OCI-M1 (cell line): ENCODE measurements at places on chromosomes 4 and X.

GRCh38 chr4:1501754-1502500 is 95.7 kb upstream of the NKX1-1 start:
- DNase-seq = no peak

- no peak for DNase-seq
Observed at GRCh38 chr4:85423431-85423830, 51.5 kb upstream of the ARHGAP24 start.

- DNase-seq = no peak
Observed at GRCh38 chr4:131613824-131614216, 1535.3 kb upstream of the PCDH10 start.

GRCh38 chr4:107854356-107855022 is 29.8 kb downstream of the SGMS2 start:
- DNase-seq = no peak

DNA sequence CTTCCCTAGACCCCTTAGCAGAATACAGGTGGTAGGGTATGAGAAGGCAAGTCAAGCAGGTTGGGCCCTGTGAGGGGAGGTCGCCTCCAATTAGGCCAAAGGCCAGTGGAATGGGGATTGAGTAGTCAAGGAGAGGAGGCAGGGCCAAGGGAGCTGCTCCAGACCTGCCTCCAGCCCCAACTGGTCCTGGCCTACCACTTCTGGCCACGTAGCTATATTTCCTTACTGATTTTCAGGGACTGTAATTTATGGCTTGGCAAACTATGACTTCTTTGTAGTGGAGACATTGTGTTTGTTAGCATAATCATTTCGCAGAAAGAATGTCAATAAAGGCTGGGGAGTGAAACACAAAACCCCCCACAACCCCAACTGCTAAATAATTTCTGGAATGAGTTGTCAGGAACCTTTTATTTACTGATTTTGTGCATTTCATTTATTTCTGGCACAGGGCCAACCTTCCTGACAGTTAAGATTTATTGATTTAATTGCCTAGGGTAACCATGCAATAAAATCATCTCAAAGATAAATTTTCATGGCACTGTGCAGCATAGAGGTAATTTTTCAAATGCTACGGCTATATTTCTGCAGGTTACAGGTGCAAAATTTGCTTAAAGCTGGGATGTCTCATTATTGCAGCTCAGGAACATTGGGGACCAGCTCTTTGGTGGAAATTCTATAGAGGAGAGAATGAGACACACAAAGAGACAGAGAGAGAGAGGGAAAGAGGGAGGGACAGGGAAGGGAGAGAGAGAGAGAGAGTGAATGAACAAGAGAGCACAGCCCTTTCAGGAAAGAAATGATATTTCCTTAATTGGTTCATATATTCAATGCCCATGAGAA is 494.9 kb downstream of the IDS start:
- DNase-seq = no peak

- DNase-seq = no peak
Observed at GRCh38 chr4:111662496-111662895, 482.8 kb upstream of the FAM241A start.

- no peak for DNase-seq
Observed at GRCh38 chrX:9316096-9316495, 148.8 kb upstream of the TBL1X start.

DNA sequence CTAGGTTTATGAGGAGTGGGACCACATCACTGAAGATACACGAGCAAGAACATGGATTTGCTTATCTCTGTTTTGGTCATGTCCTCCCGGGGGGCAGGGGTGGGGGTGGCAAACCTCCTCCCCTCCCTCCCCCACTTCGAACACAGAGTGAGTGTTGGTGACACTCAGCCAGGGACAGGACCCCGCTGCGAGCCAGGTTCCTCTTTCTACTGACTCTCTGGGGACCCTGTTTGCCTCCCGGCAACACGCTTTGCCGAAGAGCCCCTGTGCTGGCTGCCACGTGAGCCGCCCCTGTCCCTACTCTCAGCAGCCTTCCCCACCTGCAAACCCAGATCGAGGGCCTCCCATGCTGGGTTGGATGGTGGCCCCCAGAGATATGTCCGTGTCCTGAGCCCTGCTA is 34.7 kb downstream of the P2RY8 start:
- no peak for DNase-seq

- DNase-seq = peak; percentile 80
Observed at GRCh38 chr4:184664445-184665210, 15.1 kb downstream of the PRIMPOL start.

DNA sequence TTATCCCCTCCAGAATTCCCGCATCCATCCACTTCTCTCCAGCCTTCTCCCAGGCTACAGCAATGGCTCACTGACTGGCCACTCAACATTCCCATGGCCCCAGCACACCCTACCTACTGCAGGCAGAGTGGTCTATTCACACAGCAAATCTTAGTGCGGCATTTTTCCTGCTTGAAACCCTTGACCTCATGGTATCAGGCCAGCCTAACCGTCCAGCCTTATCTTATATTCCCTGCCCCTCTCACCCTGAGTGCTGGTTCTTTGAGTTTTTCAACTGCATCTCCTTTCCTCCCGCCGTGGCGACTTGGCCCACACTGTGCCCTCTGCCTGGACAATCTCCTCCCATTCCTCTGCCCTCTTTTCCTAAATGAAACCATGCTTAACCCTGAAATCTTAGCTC is 10.0 kb upstream of the S100G start:
- DNase-seq = peak; percentile 31

DNA sequence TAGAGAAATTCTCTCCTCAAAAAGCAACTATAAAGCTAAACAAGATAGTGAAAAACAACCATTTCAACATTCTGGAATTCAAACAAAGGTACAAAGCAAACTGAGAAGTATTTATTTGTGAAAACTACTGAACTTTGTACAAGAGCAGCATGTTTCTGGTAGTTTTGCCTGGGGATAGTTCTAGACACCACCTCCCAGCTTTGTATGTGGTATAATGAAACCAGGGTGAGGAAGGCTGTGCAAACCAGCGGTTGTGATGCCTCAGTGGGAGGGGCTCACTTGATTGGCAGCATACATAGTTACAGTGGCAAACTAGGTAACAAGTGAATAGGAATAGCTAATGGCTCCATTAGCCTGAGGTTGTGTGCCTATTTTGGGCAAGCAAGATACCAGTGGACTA is 18.6 kb upstream of the FRMD7 start:
- DNase-seq = no peak

DNA sequence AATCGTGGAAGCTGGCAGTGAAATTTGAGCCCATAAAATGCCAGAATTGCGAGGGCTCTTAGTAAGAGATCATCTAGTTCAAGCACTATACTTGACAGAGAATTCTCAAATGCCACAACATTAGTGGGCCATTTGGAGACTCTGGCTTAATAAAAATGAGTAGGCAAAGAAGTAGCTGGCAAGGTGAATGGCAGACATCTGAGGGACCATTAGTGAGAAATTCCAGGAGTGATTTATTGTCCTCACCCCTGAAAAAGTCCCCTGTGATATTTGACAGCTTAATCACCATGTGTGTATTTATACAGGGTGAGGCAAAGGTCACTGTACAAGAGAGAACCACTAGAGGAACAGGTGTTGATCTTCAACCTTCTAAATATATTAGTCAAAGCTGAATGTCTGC is 207.5 kb downstream of the CHRDL1 start:
- DNase-seq = no peak

DNA sequence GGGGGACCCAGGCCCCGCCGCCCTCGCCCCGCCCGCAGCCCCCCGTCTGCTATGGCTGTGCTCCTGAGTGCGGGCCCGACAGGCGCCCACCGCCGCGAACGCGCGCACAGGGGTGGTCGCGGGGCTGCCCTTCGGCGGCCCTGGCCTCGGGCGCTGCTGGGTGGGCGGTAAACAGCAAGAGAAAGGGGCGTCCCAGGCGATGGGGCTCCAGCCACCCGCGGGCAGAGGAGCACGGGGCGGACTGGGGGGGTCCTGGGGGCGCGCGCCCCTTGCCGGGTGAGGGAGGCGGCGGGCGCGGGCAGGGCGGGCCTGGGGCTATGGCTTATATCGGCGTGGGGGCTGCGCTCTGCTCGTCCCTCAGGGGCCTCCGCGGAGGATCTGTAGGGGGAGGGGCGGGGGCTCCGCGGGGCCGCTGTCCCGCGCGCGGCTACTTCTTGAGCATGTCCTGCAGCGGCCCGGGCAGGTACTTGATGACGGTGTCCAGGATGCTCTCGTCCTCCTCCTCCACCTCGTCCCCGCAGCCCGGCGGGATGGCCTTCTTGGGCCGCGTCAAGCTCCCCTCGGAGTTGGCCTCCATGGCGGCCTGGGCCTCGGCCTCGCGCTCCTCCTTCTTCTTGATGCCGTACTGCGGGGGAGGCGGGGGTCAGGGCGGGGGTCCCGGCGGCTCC is 39.7 kb downstream of the CPLX1 start:
- no peak for DNase-seq

DNA sequence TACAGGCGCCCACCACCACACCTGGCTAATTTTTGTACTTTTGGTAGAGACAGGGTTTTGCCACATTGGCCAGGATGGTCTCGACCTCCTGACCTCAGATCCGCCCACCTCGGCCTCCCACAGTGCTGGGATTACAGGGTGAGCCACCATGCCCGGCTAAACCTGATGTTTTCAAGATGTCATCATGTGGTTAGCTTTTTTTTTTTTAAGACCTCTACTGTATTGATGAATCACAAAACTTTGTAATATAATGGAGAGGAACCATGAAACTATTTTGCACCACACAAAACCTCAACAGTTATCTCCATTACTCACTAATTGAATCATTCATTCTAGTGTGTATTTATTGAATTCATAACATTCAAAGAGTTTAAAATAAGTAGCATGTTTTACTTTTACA is 94.7 kb upstream of the NEIL3 start:
- no peak for DNase-seq

- peak; percentile 50 for DNase-seq
Observed at GRCh38 chrX:74383611-74384010, 37.7 kb upstream of the SLC16A2 start.

DNA sequence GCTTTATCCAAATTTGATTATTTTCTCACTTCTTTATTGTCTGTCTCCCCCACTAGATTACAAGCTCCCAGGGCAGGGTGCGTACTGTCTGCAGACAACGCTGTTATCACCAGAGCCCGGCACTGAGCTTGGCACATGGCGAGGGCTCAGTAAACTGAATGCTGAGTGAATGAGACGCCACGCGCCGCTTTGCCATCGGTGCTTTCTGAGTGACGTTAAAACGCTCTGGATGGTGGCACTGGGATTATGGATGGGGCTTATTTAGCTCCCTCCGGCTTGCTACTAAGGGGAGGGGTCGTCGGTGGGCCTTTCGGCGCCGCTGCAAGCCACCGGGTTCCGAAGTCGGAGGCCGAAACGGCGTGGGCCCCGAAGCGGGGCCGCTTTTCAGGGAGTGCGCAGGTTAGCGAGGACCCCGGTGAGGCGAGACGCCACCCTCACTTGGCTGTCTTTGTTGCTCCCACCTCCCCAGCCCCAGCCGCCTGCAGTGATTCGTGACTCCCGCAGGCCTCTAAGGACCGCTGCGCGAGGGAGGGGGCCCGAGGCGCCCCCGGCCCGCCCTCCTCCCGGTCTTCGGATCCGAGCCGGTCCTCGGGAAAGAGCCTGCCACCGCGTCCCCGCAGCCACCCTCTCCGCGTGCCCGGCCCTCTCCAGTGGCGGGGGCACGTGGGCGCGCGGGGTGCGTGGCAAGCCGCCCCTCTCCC is 569 bp upstream of the FHL1 start:
- DNase-seq = no peak

GRCh38 chrX:21932292-21933002 is 8.1 kb upstream of the SMS start:
- no peak for DNase-seq

DNA sequence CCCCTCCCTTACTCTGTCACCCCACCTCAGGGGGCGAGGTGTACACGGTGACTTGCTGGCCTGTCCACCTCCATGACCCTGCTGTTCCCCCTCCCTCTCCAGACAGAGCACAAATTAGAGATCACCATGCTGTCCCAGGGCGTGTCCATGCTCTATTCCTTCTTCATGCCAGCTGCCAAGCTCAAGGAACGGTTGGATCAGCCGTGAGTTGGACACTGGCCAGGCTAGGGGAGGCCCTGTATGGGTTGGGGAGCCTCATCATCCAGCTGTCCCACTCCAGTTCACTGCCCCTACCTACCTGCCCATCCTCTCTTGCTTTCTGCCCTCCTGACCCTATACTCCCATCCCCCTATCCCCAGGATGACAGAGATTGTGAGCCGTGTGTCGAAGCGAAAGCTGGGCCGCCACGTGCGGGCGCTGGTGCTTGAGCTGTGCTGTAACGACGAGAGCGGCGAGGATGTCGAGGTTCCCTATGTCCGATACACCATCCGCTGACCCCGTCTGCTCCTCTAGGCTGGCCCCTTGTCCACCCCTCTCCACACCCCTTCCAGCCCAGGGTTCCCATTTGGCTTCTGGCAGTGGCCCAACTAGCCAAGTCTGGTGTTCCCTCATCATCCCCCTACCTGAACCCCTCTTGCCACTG is 3.9 kb upstream of the CDK16 start:
- no peak for DNase-seq

DNA sequence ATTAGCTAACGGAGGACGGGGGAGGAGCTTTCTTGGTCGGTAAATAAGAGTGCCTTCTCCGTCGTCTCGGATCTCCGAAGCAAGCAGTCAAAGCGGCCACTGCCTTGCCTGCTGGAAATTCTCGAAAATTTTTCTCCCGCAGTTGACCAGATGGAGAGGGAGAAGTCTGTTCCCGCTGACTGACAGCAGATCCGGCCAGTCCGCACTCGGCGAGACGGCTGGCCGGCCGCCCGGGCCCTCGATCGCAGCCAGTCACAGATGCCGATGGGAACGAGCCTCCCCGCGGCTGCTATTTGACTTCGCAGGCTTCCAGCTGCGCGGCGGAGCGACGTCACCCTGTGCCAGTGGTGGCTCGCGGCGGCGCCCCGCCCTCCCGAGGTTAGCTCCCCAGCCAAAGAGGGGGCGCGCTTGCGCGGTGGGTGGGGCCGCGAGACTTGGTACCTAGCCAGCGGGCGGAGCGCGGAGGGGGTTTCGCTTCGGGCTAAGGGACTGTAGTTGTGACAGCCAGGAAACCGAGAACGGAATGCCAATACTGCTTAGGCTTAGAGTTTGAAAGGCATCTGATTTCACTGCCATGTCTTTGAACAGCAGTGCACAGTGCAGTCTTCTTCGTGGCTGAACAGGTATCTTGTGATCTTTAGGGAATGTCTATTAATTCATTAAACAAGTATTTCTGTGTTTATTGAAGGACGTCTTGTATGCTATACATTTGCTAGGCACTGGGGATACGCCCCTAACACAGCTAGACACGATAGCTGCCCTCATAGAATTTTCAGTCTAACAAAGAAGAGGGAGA is at the start of gene PPM1K:
TSS of gene PPM1K (minus strand) at position 123 of the 796 bp plus-strand sequence. CDS start 5,978 bp downstream, outside the sequence.
- peak; percentile 98 for DNase-seq

DNA sequence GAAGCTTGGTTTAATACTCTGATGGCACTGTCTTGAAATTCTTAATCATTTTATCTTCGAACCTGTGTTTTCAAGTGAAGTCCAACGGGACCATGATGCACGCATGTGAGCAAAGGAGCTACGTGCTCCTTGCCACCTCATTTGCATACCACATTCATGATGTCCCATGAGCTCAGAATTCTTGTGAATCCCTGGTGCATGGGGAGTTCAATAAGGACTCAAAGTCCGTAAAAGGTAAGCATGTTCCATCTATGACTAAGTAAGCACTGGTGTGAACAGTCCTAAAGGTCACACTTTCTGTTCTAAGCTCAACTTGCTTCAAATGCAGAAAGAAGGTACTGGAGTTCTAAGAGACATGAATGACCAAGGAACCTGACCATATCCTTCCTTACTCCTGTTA is 13.1 kb upstream of the GPM6B start:
- DNase-seq = no peak
